ENCODE measurements at places on chromosomes 7 and 10.

DNA sequence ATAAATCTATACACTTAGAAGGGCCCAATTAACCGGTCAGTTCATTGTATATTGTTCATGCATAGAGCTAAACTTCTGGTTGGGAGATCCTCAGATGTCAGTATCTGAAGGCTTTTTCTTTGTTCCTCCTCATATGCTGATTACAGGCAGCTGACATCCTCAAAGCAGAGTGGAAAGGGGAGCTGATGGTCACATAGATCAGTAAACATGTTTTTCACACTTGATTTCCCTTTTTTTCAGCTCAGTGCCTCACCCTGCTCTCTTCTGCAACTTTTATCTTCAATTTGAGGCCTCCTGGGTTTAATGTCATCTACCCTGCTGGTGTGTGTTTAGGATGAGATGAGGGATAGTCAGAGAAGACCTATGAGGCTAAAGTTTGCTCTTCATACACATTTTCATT is 297.9 kb upstream of the FZD1 start:
- DNase-seq: no peak

- peak; percentile 82 for DNase-seq
Measured at GRCh38 chr7:2645274-2645868, 13.6 kb downstream of the TTYH3 start.

DNA sequence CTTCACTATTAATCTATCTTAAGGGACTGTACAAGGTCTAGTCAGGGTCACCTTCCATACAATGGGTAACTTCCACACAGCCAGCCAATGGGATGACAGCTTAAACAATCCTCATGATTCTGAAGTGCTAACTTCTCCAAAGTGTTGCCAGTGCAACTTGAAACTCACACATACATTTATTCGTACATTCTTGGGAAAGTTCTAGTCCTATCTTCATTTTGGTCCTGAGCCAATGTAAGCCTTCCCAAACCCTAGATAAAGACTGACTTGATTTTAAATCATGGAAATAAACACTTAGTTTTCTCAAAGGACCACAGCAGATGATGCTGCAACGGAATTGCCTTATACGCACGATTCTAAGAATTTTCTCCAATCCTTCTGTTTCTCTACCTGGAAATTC is 117.5 kb upstream of the COL1A2 start:
- no peak for DNase-seq

GRCh38 chr10:77339166-77339565 is 298.4 kb downstream of the KCNMA1 start:
- DNase-seq: no peak

DNA sequence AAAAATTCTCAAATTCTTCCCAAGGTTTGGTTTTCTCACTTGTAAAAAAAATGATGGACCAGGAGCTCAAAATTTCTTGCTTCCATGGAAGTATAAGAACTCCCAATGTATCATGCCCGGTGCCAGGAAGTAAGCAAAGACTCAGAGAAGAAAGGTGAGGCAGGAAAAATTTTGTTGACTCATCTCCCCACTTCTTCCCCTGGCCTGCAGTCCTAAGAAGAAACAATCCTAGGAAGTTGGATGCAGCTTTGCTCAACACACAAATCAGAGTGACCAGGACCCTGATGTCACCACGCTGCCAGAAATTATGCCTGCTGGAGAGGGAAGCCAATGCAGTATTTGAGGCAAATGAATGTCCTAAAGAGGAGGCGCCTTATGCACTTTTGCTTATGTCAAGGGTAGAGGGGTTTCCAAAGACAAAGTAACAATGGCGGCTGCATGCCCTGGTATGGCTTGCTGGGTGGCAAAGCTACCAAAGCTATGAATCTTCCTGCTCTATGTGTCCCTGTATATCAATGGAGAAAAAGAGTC is 163.6 kb downstream of the NEURL1 start:
- no peak for DNase-seq

GRCh38 chr7:93569189-93569588 is 5.3 kb downstream of the CALCR start:
- no peak for DNase-seq

DNA sequence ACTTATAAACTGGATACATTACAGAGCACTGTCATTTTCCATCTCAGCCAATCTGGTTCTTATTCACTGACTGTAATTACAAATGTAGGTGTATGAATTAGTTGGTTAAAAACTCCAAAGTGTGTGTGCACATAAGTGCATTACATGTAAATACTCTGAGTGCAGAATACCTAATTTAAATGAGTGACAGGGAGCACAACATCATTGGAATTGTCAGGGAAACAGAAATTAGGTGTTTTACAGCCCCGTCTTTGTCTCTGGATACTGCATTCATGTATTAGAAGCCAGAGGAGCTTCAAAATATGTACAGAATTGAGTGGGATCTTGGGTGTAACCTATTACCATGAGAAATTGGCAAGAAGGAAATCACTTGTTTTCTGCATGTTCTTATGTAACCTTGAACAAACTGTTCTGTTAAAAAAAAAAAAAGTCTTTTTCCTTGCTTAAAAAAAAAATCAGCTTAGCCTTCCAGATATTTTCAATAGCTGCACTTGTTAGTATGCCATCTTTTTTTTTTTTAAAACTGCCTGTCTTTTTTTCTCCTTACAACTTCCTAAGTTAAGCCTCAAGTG is 31.1 kb downstream of the CELF2 start:
- no peak for DNase-seq

GRCh38 chr10:6995341-6995740 is 415.3 kb upstream of the PRKCQ start:
- DNase-seq: no peak

- no peak for DNase-seq
Measured at GRCh38 chr7:42161719-42162118, 75.3 kb downstream of the GLI3 start.

- peak; percentile 40 for DNase-seq
Measured at GRCh38 chr7:35799846-35800717, 775 bp upstream of the SEPTIN7 start.

- no peak for DNase-seq
Measured at GRCh38 chr7:155466814-155467733, 9.1 kb downstream of the EN2 start.

DNA sequence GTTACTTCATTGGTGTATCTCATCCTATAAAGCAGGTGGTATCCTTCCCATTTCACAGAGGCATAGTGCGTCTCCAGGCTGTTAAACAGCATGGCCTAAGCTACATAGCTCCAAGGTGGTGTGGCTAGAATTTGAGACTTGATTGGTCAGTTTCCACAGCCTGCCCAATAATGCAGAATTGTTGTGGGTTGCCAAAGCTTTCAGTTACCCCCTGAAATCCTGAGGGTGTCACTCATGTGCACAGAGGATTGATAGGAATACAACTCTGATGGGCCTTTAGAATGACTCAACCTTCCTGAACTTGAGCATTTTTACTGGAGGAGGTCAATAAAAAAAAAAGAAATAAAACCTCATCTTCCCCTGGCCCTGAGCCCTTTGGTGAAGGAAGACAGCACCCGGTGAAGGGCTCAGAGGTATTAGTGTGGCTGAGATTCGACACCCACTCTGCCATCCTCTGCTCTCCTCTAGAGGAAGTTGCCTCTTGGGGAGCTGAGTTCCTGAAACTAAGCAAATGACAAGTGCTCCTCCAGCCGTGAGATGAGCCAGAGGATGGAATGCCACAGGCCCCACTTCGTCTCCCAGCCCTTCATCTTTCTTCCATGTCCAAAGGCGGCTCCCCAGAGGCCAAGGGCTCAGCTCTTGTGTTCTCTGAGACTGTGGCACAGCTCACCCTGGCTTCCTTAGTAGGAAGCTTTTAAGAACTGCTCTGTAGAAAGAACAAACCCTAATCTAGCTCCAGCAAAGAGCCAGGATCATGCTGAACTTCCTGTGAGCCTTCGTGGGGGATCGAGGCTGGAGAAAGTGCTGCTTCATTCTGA is 1.0 kb downstream of the ACSL5 start:
- peak; percentile 48 for DNase-seq

DNA sequence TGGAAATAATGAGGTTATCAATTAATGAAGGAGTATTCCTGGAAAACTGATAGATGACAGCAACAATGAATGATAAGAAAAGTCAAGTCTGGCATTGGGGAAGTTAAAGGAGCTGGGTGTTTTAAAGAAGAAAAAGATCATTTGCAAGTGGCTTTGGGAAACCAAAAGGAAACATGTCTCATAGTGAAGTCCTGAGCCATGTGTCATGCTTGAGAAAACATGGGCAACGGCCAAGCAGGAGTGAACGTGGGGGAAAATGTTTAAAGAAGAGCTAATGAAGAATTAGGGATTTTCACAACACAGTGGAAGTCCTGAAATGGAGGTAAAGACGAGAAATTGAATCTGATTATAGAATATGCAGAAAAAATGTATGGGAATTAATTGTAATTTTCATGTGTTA is 1383.2 kb upstream of the CELF2 start:
- DNase-seq: no peak

DNA sequence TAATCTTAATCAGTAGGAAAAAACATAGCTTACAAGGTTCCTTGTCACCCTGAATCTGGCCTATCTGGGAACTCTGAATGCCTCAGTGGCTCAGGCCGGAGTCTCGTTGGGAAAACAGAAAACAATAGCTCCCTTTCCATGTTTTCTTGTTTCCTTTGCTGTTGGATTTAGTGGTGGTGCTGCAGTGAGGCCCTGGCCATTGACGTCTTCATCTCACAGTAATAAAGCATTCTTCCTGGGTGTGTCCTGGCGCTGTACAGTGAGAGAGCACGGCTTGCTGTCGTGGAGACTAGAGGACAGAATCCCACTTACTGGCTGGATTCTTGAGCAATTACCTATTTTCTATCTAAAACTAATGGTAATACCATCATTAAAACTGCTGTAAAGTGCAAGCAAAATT is 1.3 kb upstream of the SPOCK2 start:
- no peak for DNase-seq

- no peak for DNase-seq
Measured at GRCh38 chr7:117640465-117640864, 160.6 kb downstream of the CFTR start.

DNA sequence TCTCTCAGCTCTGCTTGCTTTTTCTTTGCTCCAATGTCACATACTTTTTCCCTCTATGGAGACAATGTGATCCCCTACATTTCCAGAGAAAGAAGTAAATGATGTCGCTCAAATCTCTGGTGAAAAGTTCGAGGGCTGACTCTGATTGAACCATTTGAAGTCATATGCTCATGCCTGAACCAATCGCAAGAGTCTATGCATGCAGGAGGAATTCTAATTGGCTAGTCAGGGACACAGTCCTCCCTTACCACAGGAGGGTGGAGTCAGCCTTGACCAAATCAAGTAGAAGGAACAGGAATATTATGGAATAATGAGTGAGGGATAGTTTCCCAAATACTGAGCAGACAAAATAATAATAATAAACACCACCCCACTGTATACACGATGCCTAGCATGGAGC is 96.8 kb downstream of the PRLHR start:
- DNase-seq: no peak

DNA sequence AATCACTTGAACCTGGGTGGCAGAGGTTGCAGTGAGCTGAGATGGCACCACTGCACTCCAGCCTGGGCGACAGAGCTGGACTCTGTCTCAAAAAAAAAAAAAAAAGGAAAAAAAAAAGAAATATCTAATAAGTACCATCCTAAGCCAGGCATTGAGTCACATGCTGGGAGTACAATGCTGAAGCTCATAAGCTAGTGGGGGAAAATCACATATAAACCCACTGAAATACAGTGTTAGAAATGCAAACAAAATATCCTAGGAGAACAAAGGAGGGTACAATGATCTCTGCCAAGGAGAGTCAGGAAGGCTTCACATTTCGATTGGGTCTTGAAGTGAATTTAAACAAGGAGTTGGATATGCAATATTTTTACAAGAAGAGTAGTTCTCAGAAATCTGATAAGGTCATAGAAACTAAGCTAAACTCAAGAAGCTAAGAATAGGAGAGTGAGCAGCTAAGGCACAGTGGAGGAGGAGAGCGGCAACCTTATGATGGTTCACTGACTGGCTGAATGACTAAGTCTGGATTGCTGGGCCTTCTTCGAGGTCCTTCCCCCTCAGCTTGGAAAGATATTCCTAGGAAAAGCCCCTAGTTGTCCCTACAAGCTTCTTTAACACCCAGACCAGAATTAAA is 115.5 kb downstream of the PHTF2 start:
- DNase-seq: no peak

GRCh38 chr7:8363407-8364015 is 69.9 kb upstream of the NXPH1 start:
- no peak for DNase-seq

DNA sequence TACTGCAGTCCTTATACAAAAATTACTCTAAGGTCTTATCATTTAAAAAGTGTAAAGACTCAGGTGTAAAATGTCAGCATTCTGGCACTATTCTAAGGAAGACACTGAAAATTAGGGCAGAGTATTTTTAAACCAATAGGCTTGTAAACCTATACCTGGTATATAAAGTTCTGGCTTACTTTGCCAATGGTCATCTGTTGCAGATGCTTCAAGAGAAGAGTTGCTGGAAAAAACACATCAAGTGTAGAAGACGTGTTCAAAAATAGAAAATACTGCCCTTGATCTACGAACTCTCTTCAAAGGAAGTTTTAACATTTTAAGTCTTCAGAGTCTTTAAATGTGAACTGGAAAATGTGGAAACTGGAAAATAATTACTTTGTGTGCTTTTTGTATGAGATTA is 23.9 kb downstream of the NT5C3A start:
- no peak for DNase-seq

- no peak for DNase-seq
Measured at GRCh38 chr7:36088553-36088952, 64.5 kb upstream of the EEPD1 start.

GRCh38 chr10:35206274-35206673 is 79.6 kb downstream of the CREM start:
- DNase-seq: no peak

- no peak for DNase-seq
Measured at GRCh38 chr7:150968734-150969372, 9.3 kb downstream of the KCNH2 start.

GRCh38 chr10:96666741-96667140 is 53.6 kb downstream of the PIK3AP1 start:
- DNase-seq: no peak

- DNase-seq: no peak
Measured at GRCh38 chr7:75737856-75738603, 711 bp downstream of the HIP1 start.

- no peak for DNase-seq
Measured at GRCh38 chr7:2116989-2117591, 115.7 kb downstream of the MAD1L1 start.

GRCh38 chr7:40332516-40332915 is 197.7 kb downstream of the SUGCT start:
- DNase-seq: no peak

GRCh38 chr7:16660702-16661464 is 14.9 kb downstream of the BZW2 start:
- no peak for DNase-seq

GRCh38 chr7:150400788-150401423 is 21.8 kb downstream of the ZNF775 start:
- DNase-seq: no peak

- DNase-seq: no peak
Measured at GRCh38 chr10:100043796-100044195, 34.0 kb upstream of the DNMBP start.
